Cortex of kidney (tissue), 1 donor: ENCODE measurements at places on chromosomes 11 and 22.

DNA sequence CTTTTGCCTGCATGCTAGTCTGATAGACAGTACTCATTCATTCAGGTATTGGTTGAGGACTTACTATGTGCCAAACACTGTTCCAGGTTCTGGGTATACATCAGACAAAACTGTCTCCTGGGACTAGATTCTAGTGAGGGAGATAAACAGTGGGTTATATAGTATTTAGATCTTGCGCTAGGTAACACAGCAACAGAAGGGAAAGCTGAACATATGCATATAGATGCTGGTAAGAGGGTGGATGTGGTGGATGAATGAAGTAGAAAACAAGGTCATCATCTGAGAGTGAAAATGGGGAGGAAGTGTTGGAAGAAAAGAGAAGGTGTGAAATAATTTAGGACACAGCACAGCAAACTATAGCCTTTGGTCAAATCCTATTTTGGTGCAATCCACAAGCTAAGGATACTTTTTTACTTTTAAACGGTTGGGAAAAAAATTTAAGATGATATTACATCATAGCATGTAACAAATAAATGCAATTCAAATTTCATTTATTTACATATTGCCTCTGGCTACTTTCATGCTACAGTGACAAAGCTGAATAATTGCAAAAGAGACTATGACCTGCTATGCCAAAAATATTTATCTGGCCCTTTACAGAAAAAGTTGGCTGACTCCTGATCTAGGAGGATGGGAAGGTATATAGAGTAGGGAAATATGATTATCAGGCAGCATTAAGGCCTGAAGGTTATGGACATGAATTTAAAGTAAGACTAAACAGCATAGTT lies 7.1 kb upstream of the TMEM9B start:
- DNase-seq = no peak

GRCh38 chr11:83033972-83034672 lies 37.6 kb downstream of the RAB30 start:
- no peak for DNase-seq

- no peak for DNase-seq
Measured at GRCh38 chr11:119741369-119742262, 12.6 kb upstream of the NECTIN1 start.

DNA sequence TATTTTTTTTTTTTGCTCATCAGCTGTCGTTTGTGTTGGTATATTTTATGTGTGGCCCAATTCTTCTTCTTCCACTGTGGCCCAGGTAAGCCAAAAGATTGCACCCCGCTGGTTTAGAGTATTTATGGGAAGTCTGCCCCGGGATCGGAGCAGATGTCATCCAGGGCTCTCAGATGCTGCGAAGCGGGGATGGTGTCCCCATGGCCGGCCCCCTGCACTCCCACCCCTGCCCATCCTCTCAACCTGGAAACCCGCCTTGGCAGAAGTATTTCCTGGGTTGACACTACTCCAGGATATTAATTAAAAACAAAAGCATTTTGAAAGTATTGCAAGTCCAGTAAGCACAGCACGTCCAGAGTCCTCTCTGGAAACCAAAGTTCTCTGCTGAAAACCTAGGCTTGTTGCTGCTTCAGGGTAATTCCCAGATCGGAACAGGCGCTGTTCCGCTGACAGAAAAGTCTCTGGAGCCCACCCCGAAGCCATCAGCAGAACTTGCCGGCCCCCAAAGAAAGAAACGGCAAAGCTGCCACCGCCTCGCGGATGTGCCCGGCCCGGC lies 833 bp downstream of the SCUBE2 start:
- DNase-seq = no peak

- no peak for DNase-seq
Measured at GRCh38 chr11:115221461-115222069, 282.6 kb downstream of the CADM1 start.

DNA sequence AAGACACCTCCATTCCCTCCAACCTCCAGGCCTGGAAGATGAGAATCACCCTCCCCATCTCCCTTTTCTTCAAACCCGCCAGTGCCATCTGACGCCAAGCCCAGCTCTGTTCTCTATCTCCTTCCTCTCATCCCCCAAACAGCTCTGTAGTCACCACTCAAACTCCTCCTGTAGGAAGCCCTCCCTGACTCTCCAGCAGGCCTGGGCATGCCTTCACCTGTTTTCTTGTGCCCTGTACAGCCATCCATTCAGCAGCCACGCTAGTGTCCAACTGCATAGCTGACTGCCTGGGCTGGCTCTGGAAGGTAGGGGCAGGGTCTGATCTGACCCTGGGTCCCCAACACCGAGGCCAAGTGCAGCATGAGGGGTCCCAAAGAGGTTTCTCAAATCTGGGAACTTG lies 25.0 kb downstream of the GDPD5 start:
- no peak for DNase-seq

DNA sequence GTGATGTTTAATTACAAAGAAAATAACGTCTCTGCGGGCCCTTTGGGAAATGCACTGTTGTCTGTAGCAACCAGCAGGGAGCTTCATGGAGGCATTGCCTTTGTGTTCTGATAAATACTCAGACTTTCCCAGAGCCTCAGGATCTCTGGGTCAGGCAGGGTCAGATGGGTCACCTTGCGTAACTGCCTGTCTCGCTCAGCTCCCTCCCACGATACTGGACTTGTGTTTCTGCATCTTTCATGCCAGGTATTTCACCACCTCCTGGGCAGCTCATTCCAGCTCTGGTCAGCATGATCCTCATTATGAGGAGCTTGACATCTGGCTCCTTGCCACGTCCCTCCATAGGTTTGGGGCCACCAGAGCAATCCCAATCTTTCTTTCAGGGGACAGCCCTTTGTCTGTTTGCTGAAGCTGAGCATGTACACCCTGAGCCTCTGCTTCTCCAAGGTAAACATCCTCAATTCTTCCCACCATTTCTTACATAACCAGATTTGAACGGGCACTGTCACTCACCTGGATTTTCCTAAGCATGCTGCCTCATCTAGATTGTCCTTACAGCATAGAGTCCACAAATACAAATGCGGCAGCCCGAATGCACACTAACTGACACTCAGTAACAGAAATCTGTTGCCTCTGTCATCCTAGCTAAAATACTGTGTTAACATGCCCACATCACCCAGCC lies 162.3 kb downstream of the LARGE1 start:
- DNase-seq = no peak

GRCh38 chr22:17443405-17444203 lies 74.3 kb downstream of the CECR2 start:
- DNase-seq = no peak

GRCh38 chr11:15641271-15642045 lies 526.7 kb downstream of the INSC start:
- DNase-seq = no peak

DNA sequence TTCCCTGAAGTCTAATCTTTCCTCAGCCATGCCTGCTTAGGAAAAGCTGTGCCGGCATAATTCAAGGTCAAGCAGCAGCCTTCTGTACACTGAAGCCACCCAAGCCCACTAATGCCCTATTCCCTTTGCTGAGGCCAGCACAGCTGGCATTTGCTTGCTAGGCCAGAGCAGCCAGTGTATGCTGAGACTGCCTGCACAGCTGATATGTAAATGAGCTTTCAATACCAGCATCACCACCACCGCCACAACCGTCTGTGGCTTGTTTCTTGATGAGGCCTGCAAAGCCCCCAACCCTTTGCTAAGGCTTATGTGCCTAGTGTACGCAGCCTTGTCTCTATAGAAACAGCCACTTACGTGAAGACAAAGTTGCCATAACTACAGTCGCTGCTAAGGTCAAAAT lies 56.3 kb upstream of the TNRC6B start:
- no peak for DNase-seq

DNA sequence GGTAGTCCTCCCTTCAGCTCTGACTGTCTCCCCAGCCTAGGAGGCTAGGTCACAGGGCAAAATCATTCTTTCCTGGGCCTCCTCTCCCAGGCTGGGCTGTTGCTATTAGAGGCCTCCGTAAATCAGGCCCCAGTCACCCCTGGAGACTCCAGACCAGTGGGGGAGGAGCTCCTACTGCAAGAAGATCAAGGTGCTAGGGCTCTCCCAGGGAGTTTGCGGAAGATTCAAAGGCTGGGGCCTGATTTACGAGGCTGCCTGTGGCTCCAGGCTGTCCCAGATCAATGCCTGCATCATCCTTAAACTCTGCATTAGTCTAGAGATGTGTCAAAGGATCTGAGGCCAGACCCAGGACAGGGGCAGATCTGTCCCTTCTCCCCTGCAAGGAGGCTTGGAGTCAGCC lies 346.2 kb downstream of the TENM4 start:
- DNase-seq = no peak

DNA sequence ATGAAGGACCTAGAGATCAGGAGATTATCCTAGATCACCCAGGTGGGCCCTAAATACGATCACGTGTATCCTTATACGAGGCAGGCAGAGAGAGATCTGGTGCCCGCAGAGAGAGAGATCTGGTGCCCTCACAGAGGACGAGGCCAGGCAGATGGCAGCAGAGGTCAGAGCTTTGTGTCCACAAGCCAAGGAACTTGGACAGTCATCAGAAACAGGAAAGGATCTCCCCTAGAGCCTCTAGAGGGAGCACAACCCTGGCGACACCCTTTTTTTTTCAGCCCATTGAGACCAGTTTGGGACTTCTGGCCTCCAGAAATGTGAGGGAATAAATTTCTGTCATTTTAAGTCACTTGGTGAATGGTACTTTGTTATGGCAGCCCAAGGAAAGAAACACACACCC lies 25.5 kb upstream of the TIMP3 start:
- DNase-seq = no peak

DNA sequence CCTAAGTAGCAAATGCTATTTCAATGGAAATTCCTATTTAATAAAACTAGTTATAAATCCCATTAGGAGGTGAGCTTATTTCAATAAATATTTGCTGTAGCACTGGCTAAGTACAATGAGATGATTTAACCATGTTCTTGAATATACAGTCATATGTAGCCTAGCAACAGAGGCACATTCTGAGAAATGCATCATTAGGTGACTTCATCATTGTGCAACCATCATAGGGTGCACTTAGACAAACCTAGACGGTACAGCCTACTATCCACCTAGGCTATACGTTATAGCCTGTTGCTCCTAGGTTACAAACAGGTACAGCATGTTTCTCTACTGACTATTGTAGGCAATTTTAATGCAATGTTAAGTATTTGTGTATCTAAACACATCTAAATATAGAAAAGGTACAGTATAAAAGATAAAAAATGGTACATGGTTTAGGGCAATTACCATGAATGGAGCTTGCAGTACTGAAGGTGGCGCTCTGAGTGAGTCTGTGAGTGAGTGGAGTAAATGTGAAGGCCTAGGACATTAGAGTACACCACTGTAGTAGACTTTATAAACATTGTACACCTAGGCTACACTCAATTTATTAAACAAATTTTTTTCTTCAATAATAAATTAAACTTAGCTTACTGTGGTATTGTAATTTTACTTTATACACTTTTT lies 350.1 kb downstream of the CASP12 start:
- DNase-seq = no peak

DNA sequence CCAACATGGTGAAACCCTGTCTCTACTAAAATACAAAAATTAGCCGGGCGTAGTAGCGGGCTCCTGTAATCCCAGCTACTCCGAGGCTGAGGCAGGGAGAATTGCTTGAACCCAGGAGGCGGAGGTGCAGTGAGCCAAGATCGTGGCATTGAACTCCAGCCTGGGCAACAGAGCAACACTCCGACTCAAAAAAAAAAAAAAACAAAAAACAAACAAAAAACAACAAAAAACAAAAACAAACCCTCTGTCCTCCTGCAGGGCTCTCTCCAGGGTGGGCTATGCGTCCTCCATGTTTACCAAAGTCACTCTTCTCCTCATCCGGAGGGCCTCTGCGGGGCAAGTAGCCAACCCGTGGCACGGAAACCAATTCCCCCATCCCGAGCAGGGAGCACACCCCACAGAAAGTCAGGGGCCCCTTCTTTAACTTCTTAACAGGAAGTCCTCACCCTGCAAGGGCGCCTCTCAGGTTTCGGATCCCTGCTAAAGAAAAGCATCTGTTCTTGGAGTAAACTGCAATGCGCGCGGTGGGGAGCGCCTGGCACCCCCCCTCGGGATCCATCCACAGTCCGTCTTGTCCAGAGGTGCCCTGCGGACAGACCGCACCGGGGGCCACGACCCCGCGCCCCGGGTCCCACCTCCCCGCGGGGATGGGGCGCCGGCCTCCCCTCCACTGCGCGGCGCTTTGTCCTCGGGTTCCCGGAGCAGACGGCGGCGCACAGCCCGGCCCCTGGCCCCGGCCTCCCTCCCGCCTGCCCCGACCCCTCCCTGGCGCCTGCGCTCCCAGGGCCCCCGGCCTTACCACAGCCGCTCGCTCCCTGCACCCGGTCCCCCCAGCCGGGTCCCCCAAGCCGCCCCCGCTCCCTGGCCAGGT lies 712 bp downstream of the CERK start:
- DNase-seq = no peak
